ENCODE measurements at places on chromosomes 7 and 10. TPM values are rescaled to one million over a fixed set of nuclear protein-coding genes. Genes with fewer than 3 reads are reported as not detected.
A peak's percentile ranks its signal among the peaks of the same experiment; 100 is the strongest.

Gene IKZF5
- 1.4 TPM for total RNA-seq

Gene OR9A2
- total RNA-seq, result not detected

- DNase-seq, result no peak
Observed at GRCh38 chr10:91797048-91797690, 1.1 kb upstream of the TNKS2 start.

Gene ENTPD1
- 0.06 TPM for total RNA-seq

DNA sequence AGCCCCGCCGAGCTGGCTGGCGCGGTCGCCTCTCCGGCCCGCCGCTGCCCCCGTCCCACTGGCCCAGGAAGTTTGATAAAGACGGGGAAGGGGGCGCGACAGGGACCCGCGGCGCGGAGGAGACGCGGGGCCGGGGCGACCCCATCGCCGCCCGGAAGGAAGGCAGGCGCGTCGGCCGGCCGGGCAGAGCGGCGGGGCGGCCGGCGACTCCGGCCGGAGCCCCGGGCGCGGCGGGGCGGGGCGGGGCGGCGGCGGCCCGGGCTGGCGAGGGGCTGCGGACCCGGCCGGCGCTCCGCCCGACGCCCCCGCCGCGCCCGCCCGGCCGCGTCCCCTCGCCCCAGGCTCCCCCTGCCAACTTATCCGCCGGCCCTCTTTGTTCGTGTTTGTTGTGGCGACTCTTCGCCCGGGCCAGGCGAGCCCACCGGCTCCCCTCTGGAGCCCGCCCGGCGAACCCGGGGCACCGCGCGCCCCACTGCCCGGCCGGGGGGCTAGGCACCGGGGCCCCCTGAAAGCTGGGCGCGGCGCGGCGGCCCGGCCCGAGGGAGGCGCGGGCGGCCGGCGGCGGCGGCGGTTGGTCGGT, 571 bp downstream of the KDM7A start:
- DNase-seq, result no peak

- no peak for DNase-seq
Observed at GRCh38 chr7:6130007-6130587, 98.9 kb downstream of the ANKRD61 start.

DNA sequence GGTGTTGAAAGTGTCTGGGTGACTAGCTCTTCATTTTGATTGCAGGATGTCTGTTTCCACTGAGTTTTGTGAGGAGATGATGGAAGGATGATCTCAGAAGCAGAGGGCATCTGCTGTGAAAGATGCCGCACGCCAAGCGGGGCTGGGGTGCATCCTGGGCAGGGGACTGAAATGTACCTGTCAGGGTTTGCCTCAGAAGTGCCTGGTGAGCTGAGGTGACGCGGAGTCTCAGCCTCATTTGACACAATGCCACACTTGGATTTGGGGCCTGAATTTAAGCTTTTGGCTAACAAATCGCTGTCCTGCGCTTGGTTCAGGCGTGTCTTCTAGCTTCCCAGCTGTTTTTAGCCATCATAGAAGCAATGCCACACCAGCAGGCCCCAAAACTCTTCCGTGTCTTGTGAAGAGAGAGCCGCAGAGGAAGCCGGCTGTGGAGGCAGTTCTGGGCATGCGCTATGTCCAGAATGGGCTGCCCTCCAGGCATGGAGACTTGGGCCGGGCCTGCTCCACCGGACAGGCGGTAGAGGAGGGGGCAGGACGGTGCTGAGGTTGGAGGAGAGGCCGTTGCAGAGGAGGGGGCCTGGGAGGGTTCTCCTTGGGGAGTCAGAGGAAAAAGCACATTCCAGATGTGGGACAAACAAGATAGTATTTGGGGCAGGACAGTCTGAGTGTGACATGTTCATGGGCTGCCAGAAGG, 31.2 kb downstream of the WDR86 start:
- no peak for DNase-seq

DNA sequence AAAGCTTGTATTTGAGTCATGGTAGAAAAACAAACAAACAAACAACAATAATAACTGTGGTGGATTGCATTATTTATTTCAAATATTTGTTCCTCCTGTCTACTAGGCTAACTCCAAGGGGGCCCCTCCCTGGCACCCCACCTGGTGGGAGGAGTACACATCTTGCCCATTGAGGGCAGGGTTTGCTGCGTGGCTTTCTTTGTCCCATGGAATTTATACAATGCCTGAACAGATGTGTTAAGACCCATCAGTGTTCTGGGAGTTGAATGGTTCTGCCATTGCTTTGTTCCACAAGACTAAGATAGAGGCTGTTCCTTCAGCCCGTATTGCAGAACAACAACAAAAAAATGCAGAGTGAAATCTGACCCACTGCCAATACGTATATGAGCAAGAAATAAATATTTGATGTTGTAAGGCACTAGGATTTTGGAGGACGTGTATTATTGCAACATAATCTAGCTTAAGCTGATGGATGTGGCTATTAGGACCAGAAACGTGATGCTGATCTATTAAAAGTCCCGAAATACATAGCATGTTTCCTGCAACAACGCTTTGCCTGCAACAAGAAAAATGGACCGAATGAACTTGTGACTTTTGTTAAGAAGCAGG, 119.1 kb upstream of the JCAD start:
- DNase-seq, result no peak

GRCh38 chr7:132703742-132704141, 127.5 kb upstream of the PLXNA4 start:
- DNase-seq, result no peak

- DNase-seq, result no peak
Observed at GRCh38 chr7:11128498-11128897, 154.8 kb downstream of the PHF14 start.

DNA sequence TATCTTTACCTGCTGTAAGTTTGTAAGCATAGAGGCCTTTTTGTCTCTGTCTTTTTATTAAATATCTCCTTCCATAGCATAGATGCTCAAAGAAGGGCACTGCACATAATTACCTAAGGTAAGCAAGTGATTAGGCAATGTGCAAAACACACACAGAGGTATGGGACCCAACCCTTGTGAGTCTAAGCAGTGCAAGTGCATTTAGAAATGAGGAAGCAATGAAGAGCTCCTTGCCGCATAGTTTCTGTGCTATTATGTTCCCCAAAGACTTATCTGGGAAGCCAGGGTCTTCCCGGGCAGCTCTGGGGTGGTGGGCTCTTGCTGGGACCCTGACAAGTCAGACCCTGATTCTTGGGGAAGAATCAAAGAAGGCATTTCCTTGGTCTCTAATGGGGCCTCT, 13.5 kb upstream of the MGAM2 start:
- DNase-seq, result no peak

GRCh38 chr10:22962817-22963216, 35.0 kb downstream of the ARMC3 start:
- DNase-seq, result no peak

DNA sequence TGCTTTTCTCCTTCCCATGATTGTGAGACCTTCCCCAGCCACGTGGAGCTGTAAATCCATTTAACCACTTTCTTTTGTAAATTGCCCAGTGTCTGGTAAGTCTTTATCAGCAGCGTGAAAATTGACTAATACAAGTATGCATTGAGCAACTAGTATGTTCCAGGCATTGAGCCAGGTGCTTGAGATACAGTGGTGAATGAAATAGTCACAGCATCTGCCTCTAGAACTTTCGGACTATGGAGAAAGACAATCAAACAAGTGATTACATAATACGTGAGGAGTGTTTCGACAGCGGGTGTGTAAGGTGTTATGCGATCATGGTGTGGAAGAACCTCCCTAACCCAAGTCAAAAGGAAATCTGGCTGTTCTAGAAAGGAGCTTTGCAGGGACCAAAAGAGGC, 21.6 kb upstream of the NUP205 start:
- peak; percentile 6 for DNase-seq

DNA sequence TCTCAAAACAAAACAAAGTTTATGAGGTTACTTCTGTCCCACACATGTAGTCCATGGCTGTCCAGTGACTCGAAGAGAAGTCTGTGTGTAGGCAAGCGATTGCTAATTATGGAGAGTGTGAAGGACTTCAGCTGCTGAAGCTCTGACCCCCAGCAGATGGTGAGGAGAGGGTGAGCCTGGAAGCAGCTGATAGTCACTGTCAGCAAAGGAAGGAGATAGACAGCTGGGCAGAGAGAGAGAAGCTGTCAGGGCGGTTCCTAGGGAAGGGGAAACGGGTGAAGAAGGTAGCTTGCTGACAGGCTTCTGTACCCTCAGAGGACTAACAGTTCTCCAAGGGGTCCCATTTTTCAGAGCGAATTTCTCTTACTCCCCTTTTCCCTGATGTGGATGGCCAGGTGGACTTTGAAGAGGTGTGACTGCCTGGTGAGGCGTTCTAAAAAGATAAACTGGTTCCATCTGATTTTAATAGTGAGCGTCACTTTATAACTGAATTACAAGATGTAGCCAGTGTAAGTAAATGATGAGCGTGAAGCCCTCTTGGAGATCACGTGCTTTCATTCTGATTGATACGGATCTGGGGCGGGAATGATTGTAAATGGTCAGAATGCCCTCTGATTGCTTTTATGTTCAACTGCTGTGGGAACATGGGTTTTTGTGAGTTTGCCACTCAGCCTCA, 12.1 kb downstream of the ZSCAN21 start:
- no peak for DNase-seq

Gene H2BK1
- not detected for total RNA-seq

DNA sequence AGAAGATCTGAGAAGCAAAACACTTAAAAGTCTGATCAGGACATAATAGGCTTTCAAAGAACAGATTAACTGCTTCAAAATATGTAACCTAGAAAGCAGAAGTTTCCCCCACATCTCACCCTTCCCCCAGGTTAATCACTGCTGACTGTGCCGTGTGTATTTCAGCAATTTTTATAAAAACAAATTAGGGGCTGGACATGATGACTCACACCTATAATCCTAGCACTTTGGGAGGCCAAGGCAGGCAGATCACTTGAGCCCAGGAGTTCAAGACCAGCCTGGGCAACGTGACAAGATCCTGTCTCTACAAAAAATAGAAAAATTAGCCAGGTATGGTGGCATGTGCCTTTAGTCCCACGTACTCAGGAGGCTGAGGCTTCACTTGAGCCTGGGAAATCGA, 67.6 kb upstream of the GATA3 start:
- peak; percentile 41 for DNase-seq

Gene CALN1
- 2.8 TPM for total RNA-seq

DNA sequence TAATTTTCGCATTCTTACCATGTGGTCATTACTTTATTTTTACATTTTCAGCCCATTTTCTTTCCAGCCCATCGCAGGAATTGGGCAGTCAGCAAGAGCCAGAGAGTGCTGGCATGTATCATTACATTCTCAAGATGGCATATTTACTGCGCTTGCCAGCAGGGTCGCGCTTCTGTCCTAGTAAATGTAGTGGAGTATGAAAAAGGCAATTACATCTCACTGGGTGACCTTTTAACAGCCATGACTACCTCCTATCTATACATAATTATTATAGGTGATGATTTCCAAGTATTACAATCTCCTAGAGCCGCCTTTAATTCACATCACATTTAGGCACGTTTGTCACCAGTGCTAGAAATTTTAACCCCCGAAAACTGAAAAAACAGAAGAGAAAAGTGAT, 433.7 kb upstream of the MGMT start:
- no peak for DNase-seq

DNA sequence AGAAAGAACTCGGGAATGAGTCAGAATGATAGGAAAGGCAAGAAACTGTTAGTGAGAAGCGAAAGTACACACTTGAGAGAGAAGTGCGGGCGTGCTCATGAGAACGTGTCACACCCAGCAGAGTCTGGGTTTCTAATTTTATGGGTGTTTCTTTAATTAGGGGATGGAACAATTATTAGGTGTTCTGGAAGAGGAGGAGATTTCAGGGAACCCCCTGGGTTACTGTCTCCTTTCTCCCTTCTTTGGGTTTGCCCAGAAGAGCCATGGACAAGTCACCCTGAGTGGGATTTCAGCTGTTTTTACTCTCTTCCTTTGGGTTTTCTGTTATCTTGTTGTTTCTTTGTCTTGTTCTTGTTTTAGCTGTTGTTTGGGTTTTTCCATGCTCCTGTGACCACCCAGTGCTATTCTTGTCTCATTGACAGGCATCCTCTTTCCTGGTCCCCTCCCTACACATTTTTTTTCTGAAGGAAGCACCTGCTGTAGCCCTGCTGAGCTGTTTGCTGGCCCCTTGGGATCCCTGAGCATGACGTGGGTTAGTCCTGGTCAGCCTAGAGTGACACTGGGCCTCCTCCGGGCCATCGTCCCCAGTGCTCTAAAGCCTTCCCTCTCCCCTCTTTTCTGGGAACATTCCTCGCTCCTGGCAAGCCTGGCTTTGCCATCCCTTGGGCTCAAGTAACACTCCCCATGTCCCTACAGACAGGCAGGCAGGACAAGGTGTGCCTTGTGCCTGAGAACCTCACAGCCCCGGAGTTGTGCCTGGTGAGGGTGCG, 3.5 kb downstream of the SH2D4B start:
- DNase-seq, result no peak

DNA sequence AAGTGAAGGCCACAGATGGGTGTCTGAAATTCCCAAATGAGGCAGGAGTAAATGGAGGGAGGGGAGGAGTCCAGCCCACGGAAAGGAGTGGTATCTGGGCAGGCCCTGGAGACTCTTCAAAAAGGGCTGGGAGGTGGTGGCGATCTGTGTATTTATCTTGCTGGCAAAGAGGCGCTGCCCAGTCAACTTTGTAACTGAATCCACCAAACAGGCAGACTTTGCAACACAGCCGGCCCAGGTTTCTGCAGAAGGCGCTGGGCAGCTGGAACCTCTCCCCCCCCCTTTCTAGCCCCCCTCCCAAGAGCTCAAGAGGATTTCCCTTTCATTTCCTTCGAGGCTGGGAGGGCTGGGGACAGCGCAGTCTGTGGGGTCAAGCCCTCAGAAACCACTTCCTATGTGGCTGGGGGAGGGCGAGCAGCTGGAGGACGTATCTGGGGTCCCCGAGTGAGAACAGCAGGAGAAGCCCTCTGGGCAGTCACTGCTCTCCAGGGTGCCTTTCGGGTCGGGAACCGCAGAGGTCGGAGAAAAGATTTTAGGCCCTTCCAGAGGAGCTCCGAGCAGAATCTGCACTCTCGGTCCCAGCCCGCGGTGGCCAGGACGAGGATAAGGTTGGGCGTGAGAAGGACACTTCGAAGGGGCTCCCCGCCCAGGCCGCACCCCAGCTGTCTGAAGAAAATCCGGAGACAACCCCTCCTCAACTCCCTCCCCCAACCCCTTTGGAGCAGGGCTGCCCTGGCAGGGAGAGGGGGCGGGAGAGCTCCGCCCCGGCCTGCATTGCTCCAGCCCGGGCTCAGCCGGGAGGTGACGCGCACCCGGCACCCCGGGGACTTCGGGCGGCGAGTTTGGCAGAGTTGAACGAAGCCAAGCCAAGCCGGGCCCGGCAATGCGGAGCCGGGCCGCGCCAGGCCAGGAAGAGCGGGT, 965 bp downstream of the ZCCHC24 start:
- peak; percentile 64 for DNase-seq

Gene SUN3
- total RNA-seq, result not detected

Gene FAM25G
- not detected for total RNA-seq

- peak; percentile 95 for DNase-seq
Observed at GRCh38 chr7:134515569-134516468, 11.5 kb upstream of the AKR1B10 start.

DNA sequence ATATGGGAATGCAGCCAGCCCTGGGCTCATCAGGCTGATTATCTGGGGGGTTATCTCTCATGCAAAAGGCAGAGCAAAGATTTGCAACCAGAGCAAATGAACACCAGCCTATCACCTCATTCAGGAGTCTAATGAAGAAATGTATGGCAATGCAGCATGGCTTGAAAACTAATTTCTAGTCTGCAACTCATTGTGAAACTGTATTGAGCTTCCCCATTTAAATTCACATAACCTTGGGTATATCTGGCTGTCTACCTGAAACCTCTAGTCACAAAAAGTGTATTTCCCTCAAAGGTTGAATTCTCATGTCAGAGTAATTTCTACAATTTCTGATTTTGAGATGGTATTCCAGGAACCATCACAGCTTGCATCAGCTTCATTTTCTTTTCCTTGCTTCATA, 240.0 kb downstream of the SDHAF3 start:
- DNase-seq, result no peak
